ENCODE measurements at places on chromosomes 7 and 10.

GRCh38 chr10:71213127-71213621, 804 bp downstream of the UNC5B start:
- DNase-seq = no peak

GRCh38 chr10:71252220-71252619, 39.9 kb downstream of the UNC5B start:
- DNase-seq = no peak

- no peak for DNase-seq
Observed at GRCh38 chr7:158611541-158611940, 23.9 kb upstream of the PTPRN2 start.

DNA sequence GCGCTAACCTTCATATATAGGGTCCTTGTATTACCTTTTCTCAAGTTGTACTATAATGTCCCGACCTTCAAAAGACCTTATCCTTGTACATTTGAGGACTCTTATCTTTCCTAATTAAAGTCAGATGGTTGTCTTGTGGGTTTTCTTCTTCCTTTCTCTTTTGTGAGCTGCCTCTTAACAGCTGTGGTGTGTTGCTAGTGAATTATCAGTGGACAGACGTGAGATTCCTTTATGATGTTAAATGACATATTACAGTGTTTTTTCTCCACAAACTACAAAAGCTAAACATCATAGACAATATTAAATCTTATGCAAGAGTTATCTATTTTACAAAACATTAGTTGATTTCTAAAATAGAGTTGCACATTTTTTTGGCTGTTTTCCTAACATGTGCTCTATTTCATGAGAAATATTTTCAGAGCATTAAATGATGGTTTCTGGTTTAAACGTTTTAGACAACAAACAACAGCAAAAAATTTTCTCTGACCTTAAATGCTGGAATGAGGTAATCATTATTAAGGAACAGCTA, 272.2 kb upstream of the NPVF start:
- DNase-seq = no peak

- DNase-seq = no peak
Observed at GRCh38 chr7:38283107-38283506, 9.7 kb upstream of the TARP start.

- no peak for DNase-seq
Observed at GRCh38 chr7:110780712-110781111, 310.2 kb upstream of the LRRN3 start.

GRCh38 chr7:134919240-134919641, 67.1 kb upstream of the AGBL3 start:
- DNase-seq = no peak

- no peak for DNase-seq
Observed at GRCh38 chr10:63798599-63799498, 277.6 kb downstream of the REEP3 start.

DNA sequence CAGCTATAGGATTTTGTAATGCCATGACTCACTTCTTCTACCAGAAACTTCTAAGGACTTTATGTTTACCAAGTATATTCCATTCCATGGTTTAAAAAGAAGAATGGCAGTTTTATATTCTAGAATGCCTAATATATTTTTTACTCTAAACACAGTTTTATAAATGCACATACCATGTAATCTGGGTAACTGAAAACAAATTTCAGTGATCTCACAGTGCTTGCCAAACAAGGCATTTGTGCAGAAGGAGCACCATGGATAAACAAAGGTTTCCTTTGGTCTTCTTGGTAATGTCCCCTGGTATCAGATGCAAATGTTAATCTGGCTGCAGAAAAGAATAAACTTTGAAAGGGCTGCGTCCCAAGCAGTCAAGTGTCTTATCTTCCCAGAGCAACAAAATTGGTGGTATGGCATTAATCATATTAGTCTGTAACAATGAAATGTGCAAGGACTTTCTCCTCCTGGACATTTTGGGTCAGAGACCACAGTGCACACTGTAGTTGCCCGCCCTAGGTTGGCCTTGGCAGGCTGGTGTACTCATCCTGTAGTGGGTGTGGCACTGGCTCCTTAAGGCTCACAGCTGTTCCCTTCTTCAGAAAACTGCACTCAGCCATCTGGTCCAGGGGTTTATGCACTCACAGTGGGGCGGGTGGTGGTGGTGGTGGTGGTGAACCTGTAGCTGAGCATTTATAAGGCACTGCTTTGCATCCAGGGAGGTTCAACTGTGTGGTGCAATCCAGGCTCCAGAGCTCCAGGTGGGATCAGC, 56.7 kb downstream of the LAMB4 start:
- DNase-seq = no peak

DNA sequence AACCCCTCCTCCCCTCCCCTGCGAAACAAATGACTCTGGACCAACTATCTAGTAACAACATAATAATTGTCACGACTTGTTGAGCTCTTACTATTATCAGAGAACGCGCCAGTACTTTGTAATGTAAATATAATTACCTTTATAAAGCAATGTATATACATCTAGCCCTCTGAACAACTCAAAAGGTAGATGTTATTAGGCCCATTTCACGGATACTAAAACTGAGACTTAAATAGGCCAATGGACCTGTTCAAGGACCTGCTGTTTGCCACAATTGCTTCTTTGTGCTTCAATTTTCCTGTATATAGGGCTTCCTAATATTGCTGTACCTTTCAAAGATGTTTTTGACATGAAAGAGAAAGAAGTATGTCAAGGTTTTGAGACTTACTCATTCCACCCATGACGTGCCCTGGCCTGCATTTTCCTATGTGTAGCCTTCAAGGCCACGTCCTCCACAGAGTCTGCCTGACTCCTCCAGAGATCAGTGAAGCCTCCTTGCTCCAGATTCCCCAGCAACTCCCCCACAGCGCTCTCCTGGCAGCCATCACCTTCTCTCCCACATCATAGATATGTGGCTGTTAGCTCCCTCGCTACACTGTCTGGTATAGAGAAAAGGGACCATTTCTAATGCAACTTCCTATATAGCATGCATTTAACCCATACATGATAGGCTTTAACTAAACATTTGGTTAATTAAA, 156.6 kb downstream of the SKIDA1 start:
- DNase-seq = no peak

- DNase-seq = no peak
Observed at GRCh38 chr10:112471878-112472487, 25.0 kb downstream of the VTI1A start.

GRCh38 chr10:91088300-91089140, 131.9 kb upstream of the PCGF5 start:
- no peak for DNase-seq

- no peak for DNase-seq
Observed at GRCh38 chr7:90536449-90536848, 59.7 kb upstream of the CDK14 start.

DNA sequence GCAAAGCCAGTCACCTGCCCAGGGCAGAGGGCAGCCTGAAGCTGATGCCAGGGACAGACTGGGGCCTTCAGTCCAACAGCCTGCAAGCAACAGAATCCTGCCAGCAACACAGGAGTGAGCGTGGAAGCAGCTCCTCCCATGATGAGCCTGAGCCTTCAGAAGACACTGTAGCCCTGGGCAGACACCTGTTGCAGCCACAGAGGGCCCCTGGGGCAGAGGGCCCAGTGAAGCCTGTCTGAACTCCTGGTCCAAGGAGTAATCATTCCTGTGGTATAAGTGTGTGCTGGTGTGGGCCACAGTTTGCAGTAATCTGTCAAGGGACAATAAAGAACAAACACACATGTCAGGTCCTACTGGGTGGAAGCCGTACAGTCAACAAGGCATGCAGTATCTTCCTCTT, 2.9 kb upstream of the PFKP start:
- no peak for DNase-seq

- no peak for DNase-seq
Observed at GRCh38 chr7:698515-699475, 27.7 kb upstream of the DNAAF5 start.

DNA sequence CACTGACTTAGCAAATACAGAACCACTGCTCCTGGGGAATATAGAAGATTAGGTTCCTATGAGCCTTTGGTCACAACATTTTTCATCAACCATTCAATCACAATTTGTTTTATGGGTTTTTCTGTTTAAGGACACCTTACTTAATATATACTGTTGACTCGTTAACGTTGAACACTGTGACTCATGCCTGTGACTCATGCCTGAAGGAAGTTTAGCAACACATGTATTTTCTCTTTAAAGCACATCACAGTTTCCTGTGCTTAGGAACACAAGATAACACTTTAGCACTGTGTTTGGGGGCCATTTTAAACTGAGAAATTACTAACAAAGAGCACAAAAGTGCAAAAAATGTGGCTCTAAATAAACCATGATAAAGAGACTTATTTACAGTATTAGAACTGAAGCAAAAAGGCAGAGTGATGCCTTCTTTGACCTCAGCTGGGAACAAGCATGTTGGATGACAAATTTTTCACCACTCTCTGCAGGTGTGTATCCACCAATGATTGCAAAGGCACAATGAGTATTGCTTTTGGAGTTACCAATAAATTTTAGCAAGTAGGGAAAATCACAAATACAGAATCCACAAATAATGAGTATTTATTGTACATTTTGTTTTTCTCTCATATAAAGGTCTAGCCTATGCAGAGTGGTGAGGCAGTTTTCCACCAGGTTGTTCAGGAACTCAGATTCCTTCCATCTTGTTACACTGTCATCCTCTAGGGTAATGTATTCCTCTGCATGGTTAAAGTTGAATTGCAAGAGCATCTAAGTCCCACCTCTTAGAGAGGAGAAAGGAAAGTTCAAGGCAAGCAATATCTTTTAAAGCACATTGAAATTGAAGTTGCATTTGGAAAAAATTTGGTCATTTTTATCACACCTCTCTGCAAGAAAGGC, 7.3 kb downstream of the FGFBP3 start:
- DNase-seq = no peak

DNA sequence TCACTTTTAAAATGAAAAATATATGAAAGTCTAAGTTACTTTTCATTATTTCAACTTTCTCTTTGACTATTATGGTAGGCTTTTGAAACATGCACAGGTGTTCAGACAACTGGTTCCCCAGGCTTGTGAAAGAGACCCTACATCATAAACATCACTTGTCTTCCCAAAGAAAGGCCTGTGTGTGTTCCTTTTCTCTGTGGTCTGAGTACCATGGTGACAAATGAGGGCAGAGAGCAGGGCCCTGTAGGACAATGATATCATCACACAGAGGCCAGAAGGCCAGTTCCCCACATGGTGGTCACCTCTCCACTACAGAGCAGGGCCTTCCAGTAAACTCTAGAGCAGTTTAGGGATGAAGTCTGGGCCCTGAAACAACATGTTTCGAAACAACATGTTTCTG, 288.8 kb downstream of the USP6NL start:
- DNase-seq = no peak

DNA sequence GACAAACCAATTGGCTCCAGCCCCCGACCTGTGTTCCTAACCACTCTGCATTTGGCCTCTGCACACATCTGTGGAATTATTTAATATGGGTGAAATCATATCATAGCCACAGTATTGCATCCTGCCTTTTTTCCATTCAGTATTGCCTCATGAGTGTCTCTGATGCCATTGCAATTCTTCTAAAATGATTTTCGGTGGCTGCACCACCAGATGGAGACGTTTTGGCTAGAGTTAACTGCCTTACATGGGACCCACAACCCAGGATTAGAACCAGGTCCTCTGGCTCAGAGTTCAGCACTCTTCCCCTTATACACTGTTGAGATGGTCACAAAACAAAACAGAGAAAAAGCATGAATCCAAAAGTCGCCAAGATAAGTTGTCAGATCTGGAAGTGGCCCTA, 180.8 kb downstream of the EMX2 start:
- no peak for DNase-seq

- peak; percentile 48 for DNase-seq
Observed at GRCh38 chr10:124648738-124649137, 95.4 kb downstream of the FAM53B start.

GRCh38 chr10:49089152-49089551, 26.2 kb downstream of the VSTM4 start:
- no peak for DNase-seq

- no peak for DNase-seq
Observed at GRCh38 chr7:91569728-91570457, 305.7 kb downstream of the FZD1 start.

- DNase-seq = no peak
Observed at GRCh38 chr7:42414941-42415505, 178.0 kb upstream of the GLI3 start.

GRCh38 chr7:106744563-106745091, 83.7 kb upstream of the CCDC71L start:
- DNase-seq = no peak

DNA sequence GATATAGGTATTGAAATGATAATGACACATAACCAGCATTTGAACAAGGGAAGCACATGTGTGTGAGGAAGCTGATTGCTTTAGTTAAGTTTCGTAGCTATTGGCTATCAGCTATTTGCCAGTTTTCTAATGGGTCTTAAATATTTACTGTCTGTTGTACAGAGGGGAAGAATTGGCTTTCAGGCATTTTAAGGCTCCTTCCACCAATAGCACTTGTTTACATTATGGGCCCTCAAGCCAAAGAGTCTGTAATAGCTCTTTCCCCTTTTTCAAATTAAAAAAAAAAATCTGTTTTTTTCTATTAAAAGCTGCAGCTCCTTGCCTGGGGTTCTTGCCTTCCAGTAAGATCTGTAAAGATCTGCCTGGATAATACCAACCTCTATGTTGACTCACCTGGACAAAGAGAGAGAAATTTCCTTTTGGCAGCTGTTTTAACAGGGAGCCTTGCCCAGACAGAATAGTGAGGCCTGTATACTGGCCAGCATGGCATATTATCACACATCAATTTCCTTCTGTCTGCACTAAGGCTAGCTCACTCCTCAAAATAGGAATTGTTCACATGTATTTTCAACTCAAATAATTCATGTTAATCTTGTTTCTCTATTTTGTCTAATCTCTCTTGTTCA, 104.7 kb upstream of the LRGUK start:
- DNase-seq = no peak

DNA sequence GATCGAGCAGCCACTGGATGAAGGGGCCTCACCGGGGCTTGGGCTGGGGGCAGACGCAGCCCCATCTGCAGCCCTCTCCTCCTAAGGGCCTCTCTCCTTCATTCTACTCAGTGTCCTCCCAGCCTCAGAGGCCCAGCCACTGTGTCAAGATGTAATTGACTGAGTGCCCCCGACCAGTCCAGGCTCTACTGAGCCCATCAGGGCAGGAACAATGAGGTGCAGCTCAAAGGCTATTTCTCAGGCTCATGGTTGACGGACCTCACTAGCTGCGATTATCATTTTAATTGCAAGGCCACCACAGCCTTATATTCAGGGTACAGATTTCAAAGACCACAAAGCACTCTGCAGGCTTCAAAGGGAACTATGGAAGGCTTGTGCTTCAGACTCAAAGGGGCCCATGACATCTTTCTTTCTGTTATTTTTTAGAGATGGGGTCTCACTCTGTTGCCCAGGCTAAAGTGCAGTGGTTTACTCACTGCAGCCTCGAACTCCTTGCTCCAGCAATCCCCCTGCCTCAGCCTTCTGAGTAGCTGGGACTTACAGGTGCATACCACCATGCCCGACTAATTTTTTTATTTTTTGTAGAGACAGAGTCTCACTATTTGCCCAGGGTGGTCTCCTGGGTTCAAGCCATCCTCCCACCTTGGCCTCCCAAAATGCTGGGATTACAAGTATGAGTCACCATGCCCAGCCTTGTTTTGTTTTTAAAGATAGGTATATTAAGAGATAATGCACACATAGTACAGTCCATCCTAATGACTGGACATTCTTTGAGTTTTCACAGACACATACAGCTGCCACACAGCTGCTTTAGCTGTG, 23.7 kb downstream of the SLC29A3 start:
- DNase-seq = no peak

Measured in NCI-H187 treated with DMSO at 0.1 percent for 48 hours (cell line).